Thoracic aorta (tissue), 2 donors: ENCODE measurements at places on chromosomes 12 and 14.

DNA sequence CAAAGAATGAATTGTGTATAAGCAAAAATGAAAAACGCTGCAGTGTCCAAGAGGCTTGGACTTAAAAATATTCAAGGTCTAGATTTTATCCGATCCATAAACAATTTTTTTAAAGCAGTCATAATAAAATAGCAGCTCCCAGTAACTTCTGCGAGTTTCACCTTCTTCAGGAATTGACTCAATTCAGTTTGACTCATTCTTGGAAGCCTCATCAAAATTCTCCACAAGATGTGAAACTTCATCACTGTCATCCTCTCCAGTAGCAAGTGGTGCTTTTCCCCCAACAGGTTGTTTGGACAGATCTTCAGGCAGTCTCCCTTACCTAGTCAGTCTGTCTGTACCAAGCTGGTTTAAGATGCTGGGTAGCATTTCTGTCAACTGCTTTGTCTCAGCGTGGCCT lies 93.5 kb upstream of the FOXG1 start:
- DNase-seq = no peak

GRCh38 chr12:56103066-56103711 lies 1.2 kb upstream of the PA2G4 start:
- no peak for DNase-seq

GRCh38 chr14:97571866-97572555 lies 774.8 kb downstream of the VRK1 start:
- no peak for DNase-seq

DNA sequence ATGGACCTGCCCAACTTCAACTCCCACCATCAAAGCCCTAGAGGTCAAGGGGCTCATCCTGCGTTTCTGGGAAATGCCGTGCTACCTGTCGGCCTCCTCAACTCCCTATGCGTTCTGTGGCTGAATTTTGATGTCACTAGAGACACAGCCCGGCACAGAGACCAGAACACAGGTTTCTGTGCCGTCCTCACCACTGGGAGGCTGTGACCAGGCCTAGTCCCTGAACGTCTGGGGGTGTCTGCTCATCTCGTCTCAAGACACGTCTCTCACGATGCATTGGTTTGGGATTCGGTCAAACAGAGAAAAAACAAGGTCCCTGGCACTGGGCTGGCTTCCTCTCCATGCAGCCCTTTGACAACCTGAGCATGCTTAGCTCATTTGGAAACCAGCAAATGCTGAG lies 33.5 kb downstream of the SLC15A4 start:
- DNase-seq = no peak

- DNase-seq = no peak
Observed at GRCh38 chr14:68784978-68785533, 7.8 kb downstream of the ZFP36L1 start.

GRCh38 chr14:60935319-60935718 lies 45.6 kb downstream of the TRMT5 start:
- DNase-seq = no peak
